ENCODE measurements at places on chromosomes 1 and 21.

- no peak for DNase-seq
These were observed 18.5 kb downstream of the MIGA1 start for GRCh38 chr1:77797991-77798390.

GRCh38 chr1:68347415-68347814 is 102.3 kb downstream of the RPE65 start:
- no peak for DNase-seq

- no peak for DNase-seq
These were observed 143.3 kb downstream of the SIPA1L2 start for GRCh38 chr1:232486454-232487207.

GRCh38 chr1:91900562-91900961 is 14.6 kb upstream of the TGFBR3 start:
- DNase-seq = no peak

GRCh38 chr1:34896612-34897011 is 32.8 kb downstream of the DLGAP3 start:
- DNase-seq = no peak

DNA sequence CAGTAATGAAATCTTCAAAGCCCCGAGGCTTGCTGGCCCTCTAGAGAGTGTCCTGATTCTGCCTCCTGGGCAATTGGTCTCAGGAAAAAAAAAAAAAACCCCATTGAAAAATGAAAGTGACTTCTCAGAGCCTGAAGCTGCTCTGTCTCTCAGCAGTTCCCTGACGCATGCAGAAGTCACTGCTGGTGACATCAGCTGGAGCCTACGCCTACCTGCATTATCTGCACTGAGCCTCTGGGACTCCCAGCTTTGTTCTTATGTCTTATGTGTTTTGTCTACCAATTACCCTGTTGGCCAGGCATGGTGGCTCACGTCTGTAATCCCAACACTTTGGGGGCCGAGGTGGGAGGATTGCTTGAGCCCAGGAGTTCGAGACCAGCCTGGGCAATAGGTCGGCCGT is 10.1 kb upstream of the SLC25A33 start:
- DNase-seq = no peak

DNA sequence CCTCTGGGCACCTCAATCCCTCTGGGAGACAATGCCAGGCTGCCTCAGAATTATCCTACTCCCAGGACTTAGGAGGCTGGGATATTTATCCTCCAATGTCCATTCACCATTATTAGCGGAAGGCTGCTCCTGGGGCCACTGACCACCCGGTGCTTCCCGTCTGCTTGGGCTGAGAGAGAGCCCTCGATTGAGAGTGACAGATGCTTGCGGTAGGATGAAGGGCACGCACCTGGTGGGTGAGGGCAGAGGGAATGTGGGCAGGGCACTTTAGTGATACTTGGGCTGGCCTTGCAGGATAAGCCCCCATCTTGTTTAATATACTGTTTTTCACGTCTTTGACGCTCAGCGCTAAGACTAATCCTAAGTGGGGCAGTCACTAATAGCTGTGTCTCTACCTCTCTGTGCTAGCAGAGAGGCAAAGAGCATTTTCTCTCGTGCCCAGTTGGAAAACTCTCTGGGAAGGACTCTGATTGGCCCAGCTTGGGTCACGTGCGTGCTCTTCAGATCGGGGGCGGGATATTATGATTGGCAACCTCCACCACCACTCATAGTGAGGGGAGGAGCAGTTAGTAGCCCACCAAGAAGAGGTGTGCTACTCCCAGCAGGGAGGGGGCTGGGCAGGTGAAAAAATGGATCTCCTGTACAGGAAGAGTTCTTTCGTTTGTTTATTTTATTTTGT is 10.6 kb upstream of the PARS2 start:
- no peak for DNase-seq

DNA sequence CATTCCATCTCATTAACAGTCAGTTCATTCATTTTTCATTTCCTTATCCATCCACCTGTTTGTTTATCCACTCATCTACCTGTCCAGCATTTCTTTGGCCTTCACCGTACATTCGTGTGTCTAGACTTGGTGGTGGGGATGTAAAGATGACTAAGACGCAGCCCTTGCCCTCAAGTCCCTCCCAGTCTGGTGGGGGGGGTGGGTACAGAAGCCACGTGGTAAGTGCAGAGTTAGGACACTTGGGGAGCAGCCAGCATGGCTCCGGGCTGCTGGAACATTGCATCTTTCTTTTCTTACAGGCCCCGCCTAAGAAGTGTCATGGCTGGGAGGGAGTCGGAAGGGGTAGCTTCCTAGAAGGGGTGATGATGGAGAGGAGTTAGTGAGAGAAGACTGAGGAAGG is 17.2 kb downstream of the KIF26B start:
- DNase-seq = no peak

GRCh38 chr1:212762234-212762633 is 29.3 kb downstream of the NSL1 start:
- no peak for DNase-seq

- DNase-seq = no peak
These were observed 69.6 kb downstream of the WLS start for GRCh38 chr1:68162761-68163160.

DNA sequence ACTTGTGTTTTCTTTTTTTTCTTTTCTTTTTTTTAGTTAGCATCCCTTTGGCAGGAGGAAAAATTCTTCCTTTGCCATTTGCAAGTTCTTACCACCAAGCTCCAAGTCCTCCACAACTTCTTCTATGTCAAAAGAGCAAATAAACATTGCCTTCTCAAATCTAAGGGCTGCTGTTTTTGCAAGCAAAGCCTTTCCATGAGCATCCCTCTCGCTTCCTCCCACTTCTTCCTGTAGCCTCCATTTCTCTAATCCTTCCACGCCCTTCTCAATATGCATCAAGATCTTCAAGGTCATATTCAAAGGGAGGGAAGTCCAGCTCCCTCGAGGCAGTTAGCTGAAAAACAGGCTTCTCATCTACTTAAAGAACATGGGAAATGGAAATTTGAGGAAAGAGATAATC is 147.1 kb downstream of the ADSS2 start:
- DNase-seq = no peak

DNA sequence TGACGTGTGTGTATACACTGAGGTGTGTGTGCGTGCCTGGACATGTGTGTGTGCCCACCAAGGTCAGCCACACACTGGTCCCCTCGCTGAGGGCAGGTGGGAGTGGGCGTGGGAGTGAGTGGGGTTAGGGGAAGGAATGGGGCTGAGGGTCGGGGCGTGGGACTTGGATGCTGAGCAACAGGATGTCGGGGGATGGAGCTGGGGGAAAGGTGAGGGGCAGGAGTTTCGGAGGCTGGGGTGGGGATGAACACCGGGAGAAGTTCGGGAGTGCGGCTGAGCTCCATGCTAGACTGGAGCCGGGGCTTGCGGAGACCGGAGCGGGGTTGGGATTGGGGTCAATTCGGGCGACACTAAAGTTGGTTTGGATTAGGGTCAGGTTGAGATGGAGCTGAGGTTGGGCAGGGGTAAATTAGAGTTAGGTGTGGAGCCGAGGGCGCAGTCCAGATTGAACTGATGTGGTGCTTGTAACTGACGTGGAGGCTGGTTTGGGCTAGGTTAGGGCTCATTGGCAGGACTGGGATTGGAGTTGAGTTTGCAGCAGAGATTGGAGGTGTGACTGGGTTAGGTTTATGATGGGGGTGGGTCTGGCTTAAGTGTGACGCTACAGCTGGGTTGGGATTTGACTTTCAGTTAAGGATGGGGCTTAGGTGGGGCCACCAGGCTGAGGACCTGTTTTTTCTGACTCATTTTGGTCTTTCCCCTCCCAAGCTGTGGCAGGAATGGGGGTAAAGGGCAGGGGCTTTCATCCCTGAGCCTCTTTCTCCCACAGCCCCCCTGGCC is 3.3 kb upstream of the GUCA2A start:
- no peak for DNase-seq

GRCh38 chr1:55127827-55128343 is 87.3 kb downstream of the USP24 start:
- no peak for DNase-seq

GRCh38 chr1:80085067-80085466 is 1078.5 kb upstream of the ADGRL4 start:
- no peak for DNase-seq

DNA sequence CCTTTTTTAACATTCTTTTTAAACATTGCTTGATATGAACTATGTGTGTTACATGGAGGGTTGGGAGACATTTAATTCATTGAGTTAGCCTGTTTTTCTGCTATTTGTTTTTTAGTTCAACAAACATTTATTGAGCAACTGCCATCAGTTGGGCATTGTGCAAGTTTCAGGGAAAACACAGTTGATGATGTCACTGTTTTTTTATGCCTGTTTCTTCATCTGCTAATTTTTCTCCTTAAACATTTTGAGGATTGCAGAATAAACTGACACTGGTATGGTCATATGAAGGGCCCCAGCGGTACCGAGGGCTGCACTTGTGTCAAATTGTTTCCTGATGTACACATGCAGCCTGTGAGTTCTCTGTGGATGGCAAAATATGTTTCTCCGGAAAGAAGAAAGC is 253.0 kb downstream of the FGGY start:
- DNase-seq = no peak

DNA sequence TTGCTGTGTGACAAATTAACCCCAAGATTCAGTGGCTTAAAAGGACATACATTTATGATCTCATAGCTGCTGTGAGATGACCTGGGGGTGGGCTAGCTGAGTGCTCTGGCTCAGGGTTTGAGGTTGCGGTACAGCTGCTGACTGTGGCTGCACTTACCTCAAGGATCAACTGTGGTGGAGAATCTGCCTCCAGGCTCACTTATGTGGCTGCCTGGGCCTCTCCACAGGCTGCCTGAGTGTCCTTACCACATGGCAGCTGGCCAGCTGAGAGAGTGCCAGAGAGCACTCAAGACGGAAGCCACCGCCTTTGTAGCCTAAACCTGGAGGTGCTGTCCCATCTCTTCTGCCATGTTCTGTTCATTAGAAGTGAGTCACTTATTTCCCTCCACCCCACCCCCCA is 5.7 kb downstream of the LRRC71 start:
- DNase-seq = no peak

Measured in glomerular endothelial cell (primary cell).